ENCODE measurements at places on chromosomes 4 and X. TPM values are rescaled to one million over a fixed set of nuclear protein-coding genes. Genes with fewer than 3 reads are reported as not detected.

The PABPC5 gene
- total RNA-seq, result 0.98 TPM

The CRMP1 gene
- total RNA-seq, result 3.4 TPM

- no peak for DNase-seq
These were observed 140.3 kb upstream of the ZXDB start for GRCh38 chrX:57451426-57452020.

DNA sequence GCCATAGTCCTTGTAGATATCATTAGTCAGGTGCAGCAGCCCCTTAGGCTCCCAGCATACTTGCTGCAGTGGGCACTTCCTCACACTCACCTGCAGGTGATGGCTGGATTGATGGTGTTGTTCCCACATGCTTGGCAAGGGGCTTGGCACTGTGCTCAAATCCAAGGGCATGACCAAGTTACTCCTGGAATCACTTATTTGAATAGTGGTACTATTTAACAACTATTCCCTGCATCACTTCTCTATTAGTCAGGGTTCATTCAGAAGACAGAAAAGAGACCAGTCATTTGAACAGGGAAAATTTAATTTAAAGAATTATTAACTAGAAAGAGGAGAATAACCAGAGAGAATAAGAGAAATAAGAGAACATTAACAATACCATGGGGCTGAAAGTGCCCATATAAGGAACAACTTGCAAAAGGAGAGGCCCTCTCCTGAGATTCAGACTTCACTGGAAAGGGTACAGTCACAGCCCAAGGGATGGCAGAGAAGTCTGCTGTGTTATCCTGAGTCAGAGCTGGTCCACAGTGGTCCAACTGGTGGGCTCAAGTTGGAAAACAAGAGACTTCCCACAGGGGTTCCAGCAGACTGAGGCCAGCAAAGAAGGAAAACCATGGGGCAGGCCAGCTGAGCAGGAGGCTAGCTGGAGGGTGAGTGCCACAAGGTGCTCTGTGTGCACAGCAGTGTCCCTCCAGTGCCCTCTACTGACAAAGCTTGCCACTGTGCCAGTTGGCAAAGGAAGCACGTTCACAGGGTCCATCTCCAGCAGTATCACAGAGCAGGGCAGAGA lies 9.8 kb downstream of the SPP1 start:
- no peak for DNase-seq

DNA sequence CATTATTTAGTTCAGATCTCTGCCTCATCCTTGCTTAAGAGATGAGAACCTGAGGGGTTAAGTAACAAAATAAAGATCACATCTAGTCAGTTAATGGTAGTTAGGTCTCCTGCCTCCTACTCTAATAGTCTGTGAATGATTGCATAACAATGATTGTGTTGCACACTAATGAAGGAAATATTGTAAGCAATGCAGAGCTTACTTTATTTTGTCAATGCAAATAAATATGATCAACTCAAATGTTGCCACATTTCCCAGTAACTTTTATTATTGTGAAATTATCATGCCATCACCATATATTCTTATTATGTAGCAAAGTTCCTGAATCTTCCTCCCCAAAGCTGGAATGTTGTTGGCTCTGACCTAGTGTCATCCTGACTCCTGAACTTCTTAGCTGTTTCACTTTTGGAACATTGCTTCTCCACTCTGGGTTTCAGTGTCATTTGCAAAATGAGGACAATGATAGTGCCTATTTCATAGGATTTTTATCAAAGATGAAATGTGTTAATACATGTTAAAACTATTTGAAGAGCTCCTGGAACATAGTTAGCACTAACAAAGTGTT lies 17.0 kb upstream of the GABRA4 start:
- DNase-seq, result no peak

DNA sequence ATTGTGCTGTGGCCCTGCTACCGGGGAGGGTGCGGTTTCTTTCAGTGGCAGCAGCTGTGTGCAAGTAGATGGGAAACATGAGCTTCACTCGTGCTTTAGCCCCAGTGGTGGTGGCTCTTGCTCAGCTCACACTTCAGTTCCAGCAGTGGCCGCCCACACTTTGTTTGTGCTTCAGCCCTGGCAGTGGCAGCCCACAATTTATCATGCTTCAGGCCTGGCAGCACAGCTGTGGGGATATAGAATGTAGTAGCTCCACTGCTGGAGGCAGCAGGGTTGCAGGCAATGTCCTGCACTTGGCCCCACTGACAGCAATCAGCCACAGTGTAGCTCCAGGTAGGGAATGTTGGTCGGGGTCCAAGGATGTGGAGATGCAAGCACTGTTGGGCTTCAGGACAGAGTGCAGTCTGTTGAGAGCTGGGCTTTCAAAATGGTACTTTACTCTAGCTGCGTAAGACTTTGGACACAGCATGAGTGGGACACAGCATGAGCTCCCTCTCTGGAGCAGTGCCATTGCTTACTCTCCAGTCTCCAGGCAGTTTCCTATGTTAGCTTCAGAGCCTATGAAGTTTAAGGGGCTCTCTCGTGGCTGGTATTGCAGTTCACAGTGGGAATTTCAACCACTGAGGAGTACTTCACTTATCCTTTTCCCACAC lies 413.1 kb downstream of the PDGFC start:
- no peak for DNase-seq

DNA sequence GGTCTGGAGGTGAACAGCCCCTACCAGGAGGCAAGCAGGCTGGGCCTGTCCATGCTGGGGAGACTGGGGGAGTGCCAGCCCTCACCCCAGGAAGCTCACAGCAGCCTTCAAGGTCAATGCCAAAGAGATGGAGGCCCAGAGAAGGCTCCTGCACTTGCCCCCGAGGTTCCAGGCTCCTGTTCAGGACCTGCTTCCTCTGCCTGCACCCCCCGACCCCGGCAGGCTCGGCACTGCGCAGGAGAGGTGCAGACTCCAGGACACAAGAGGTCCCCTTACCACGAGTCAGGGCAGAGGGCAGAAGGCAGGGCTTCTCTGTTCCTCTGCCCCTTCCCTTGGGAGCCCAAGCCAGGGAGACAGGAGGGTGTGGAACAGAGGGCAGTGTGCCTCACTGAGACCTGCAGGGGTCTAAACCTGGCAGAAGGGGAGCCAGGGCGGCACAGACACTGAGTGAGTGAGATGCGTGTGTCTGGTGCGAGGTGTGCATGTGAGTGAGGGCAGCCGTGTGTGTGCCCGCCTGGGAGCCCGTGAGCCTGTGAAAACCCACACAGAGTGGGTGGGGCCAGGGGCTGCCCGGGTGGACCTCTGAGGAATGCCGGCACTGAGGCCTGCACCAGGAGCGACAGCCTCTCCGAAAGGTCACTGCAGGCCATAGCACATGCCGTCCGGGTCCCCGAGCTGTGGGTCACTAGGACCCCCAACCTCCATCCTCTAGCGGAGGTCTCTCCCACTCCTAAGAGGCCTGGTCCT lies 30.7 kb upstream of the FGFR3 start:
- no peak for DNase-seq

DNA sequence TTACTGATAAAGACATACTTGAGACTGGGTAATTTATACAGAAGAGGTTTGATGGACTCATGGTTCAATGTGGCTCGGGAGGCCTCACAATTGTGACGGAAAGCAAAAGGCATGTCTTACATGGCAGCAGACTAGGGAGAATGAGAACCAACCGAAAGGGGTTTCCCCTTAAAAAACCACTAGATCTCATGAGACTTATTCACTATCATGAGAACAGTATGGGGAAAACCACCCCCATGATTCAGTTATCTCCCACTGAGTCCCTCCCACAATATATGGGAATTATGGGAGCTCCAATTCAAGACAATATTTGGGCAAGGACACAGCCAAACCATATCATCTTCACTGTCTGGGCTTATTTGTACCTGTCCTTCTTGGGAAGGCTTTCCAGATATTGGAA lies 22.8 kb upstream of the MUC7 start:
- no peak for DNase-seq

- no peak for DNase-seq
These were observed 107.7 kb downstream of the PHEX start for GRCh38 chrX:22139822-22140221.

- DNase-seq, result no peak
These were observed 201.9 kb upstream of the BOD1L1 start for GRCh38 chr4:13829457-13829856.

The ABCB7 gene
- total RNA-seq, result 77.3 TPM

The CTAG2 gene
- not detected for total RNA-seq

The CSN2 gene
- not detected for total RNA-seq

DNA sequence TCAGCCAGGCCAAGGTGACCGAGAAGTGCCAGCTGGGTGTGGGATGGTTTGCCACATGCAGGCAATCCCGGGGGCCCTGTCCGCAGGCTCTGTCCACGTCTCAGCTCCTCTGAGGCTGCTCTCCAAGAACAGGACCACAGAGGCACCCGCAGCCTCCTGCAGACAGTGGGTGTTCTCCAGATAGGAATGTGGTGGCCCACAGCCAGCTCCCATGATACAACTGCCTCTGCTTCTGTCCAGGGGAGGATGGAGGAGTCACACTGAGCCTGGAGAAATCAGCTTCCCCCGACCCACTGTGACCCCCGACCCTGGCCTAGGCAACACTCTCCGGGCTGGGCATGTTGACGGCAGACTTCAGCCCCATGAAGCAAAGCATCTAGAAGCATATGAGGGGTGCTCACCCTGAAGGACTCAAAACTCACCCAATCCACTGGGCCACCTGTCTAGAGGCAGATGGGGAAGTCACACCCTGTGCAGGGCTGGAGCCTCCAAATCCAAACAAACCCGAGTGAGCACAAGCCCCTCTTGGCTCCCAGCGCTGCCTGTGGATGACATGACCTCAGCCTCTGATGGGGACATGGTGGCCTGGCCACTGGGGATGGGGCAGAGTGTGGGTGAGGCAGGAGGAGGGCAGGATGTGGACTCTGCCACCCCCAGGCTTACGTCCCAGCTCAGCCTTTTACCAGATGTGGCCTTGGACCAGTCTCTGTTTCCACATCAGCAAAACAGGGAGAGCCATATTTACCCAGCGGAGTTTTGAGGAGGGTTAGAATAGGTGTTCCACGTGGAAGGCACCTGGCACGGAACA lies 102.3 kb downstream of the PSAPL1 start:
- DNase-seq, result no peak

GRCh38 chr4:136749989-136750388 lies 782.3 kb downstream of the PCDH18 start:
- no peak for DNase-seq

- no peak for DNase-seq
These were observed 11.8 kb upstream of the HSD17B10 start for GRCh38 chrX:53445977-53446376.

The PPBP gene
- not detected for total RNA-seq

DNA sequence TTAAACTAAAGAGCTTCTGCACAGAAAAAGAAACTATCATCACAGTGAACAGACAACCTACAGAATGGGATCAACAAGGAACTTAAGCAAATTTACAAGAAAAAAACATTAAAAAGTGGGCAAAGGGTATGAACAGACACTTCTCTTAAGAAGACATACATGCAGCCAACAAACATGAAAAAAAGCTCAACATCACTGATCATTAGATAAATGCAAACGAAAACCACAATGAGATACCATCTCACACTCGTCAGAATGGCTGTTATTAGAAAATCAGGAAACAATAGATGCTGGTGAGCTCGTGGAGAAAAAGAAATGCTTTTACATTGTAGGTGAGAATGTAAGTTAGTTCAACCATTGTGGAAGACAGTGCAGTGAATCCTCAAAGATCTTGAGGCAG lies 27.8 kb downstream of the PAPSS1 start:
- DNase-seq, result no peak

- DNase-seq, result no peak
These were observed 27.8 kb upstream of the PSAPL1 start for GRCh38 chr4:7462509-7462971.

DNA sequence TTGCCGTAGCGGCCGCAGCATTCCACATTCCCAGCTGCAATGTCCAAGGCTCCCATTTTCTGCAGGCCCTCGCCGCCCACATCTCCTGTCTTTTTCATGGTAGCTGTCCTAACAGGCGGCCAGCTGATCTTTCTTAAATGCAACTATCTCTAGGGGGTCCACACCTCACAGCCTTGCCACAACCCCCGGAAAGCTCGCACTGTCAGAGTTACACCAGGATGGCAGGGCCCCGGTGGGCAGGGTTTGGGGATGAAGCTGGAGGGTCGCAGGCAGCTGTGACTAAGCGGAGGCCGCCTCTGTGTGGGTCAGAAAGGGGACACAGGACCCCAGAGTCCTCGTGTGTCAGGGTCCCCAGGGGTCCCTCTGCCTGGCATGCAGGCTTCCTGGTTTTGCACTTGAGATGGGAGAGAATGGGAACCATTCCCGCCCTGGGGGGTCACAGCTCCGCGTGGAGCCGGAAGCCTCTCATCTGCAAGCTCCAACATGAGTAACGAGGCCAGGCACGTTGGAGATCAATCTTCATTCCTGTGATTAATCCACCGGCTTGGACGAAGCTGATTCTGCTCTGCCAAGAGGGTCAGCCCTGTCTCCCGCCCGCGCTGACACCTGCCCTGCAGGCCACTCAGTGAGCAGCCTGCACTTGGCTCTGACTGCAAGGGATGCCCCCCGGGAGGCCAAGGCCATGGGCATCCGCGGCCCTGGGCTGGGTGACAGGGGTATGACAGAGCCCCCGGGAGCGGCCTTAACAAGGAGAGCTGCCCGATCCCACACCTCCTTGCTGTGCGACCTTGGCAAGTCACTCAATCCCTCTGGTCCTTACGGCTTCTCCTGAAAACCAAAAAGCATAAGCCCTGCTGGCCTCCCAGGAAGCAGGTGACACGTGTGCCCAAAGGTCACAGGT lies 97.9 kb downstream of the ADRA2C start:
- DNase-seq, result no peak

GRCh38 chr4:110075083-110075738 lies 123.2 kb downstream of the ELOVL6 start:
- DNase-seq, result no peak

The PCYT1B gene
- not detected for total RNA-seq

The POU3F4 gene
- total RNA-seq, result not detected

The TRPC5OS gene
- total RNA-seq, result not detected

The SERPINA7 gene
- total RNA-seq, result not detected

GRCh38 chr4:32043248-32043633 lies 1323.1 kb downstream of the PCDH7 start:
- no peak for DNase-seq

DNA sequence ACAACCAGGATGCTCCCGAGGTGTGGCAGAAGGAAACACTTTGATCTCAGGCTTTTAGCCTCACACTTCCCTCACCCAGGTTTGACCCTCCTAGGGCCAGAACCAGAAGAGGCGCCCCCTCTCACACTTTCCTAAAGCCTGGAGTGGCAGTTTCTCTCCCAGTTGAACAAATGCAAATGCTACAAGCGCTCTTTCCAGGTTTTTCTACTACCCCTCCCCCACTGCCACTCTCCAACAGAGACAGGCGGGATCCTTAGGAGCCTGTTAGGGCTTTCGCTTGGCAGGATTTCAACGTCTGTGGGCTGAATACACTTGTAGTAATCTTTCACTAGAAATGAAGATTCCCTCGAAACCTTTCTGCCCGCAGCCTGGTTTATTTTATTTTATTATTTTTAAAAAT lies 2.4 kb downstream of the TSC22D3 start:
- DNase-seq, result no peak

The CWH43 gene
- total RNA-seq, result 11.3 TPM

- DNase-seq, result no peak
These were observed 9.7 kb downstream of the GIMD1 start for GRCh38 chr4:106358899-106359298.

DNA sequence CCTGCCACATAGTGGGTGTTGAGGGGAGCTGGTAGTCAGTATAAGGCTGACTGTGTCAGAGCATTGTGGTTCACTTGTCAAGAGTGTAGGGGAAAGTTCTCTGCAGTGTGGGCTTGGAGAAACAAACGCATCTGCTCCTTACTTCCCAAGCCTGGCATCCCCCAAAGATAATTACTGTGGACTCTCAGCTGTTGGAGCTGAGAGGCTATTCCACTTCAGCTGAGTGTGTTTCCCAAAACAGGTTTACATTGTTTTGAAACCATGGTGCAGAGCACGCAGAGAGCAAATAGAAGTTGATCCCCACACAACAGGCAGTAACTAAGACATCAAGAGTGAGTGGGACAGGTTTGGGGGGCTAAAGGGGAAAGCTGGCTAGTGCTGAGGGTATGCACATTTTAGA lies 181.0 kb upstream of the EOLA2 start:
- DNase-seq, result no peak
